HEK293T (cell line): ENCODE measurements at places on chromosomes 4 and X.
A peak's percentile ranks its signal among the peaks of the same experiment; 100 is the strongest.

DNA sequence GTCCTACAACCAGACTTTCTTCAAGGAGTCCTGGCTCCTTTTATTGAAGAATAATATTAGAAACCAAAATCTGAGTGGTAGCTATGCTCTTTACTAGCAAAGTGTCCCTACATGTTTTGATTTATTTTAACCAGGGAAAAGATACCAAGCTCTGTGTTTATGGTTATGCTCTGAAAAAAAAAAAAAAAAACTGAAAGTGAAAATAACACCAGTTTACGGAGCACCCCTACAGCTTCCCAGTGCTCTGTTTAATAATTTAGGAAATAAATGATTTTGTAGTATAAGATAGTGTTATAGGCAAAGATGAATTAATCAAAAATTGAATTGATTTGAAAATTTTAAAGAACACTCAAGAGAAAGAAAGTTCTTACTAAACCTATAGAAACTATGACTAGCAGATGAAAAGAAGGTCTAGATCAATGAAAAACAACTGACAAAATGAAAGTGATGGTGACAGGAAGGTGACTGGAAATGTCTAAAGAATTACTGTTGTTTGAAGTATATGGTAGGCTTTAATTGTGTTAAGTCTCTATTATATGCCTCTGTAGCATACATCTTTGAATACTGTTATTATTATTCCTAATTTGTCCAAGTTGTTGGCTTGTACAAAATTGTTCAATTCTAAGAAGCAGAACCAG is 1698.4 kb upstream of the PCDH10 start:
- DNase-seq, result no peak

GRCh38 chrX:65874110-65874509 is 165.8 kb downstream of the VSIG4 start:
- no peak for DNase-seq

DNA sequence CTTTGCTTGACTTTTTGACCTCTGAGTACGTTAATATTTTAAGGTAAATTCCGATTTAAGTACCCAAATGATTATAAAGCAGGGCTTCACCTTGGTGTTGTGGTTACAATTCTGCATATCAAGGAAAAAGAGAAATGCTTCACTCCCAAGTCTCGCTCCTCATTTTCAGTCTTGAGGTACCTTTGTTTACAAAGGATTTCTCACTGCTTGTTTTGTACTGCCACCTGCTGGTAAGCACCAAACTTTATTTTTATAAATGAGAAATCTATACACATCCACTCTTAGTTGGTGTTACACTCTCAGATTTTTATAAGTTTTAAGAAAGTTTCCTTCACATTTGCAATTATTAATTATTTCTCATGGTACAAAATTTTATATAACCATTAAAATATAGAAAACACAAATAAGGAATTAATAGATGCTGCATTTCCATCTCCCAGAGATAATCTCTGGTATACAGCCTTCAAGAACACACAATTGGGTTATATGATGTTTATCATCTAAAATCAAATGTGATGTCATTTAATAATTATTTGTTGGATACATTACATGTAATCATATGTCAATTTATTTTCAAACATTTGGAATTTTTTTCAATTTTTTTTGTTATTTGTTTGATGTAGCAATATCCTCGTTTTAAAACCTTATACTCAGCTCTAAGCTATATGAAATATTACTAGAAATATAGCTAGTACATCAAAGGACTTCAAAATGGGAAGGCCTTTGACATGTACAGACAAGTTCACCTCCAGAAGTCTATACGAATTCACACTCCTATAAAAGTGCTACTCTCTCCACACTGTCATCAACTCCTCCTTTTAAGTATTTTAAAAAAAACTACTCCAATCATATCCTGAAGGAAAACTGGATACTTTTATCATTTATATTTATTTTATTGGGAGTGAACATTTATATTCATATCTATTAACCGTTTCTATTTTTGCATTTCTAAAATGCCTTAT is 179.9 kb downstream of the KCNIP4 start:
- peak; percentile 13 for DNase-seq

- no peak for DNase-seq
Measured at GRCh38 chrX:9682456-9682855, 83.2 kb downstream of the GPR143 start.

DNA sequence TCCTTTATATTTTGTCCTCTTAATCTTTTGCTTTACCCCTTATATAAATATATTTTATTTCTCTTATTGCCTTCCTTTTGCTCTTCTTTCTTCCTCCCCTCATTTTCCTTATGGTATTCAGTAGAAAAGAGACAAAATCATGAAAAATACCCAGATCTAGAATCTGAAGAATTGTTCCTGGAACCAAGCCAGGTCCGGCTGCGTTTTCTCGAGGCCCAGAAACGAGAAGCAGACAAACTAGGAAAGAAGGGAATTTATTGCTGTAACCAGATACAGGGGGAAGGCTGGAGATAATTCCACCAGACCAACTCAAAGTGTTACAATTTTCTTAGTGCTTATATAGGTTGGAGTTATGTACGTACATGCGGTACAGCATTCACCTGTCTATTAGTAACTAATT is 328.7 kb downstream of the GABRG1 start:
- no peak for DNase-seq

DNA sequence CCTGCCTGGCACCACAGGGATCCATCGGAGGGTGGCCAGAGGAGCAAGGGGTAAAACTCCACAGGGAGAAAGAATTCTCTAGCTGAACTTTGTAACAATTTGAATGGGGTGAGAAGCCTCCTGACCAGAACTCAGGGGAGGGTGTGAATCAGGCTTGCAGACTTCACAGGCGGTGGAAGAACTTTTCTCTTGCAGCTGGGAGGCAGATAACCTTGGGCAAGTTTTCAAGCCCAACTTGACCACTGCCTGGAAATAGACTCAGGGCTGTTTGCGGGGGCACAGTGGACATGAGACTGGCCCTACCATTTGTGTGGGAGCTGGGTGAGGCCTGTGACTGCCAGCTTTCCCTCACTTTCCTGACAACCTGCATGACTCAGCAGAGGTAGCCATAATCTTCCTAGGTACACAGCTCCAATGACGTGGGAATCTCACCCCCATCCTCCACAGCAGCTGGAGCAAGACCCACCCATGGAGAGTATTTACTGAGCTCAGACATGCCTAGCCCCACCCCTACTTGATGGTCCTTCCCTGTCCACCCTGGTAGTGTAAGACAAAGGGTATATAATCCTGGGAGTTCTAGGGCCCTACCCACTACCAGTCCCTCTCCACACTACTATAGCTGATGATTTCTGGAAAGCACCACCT is 210.0 kb upstream of the AGTR2 start:
- DNase-seq, result no peak

- DNase-seq, result peak; percentile 28
Measured at GRCh38 chr4:11424000-11424399, 4.7 kb downstream of the HS3ST1 start.

DNA sequence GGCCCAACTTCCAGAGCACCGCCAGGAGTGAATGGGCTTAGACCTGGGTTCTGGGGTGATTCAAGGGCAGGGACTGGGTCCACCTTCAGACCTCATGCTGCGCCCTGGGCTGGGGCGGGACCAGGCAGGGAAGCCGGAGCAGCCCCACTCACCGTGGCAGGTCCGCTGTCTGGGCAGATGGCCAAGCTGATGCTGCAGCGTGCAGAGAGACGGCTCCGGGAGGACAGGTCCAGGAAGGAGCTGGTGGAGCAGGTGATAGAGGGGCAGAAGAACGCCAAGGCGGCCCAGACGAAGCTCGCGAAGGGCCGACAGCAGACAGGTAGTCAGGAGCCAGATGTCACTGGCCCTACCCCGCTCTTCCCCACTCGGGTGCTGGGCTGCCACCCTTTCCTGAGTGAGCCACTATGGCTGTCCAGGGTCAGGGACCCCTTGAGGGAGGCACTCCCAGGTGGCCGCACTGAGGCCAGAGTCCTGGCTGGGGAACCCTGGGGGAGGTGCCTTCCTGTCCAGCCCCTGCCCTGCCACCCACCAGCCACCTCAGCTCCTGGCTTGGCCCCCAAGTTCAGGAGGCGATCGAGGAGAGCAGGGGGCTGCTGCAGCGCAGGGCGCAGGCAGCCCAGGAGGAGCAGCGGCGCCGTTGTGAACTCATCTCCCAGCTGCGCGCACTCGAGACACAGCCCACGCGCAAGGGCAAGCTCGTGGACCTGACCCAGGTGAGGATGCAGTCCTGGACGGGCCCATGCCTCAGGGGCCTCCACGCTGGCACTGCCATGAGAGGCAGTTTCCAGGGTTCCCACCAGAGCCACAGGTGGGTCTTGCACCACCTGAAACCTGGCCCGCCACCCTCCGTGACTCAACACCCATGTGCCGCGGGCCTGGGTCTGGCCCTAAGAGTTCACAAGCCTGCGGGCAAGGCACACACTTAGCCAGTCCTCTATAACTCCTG is 10.1 kb upstream of the RNF4 start:
- DNase-seq, result no peak

GRCh38 chr4:59945716-59946115 is 1254.4 kb upstream of the ADGRL3 start:
- no peak for DNase-seq

- no peak for DNase-seq
Measured at GRCh38 chrX:2823795-2824386, 4.8 kb upstream of the GYG2 start.

DNA sequence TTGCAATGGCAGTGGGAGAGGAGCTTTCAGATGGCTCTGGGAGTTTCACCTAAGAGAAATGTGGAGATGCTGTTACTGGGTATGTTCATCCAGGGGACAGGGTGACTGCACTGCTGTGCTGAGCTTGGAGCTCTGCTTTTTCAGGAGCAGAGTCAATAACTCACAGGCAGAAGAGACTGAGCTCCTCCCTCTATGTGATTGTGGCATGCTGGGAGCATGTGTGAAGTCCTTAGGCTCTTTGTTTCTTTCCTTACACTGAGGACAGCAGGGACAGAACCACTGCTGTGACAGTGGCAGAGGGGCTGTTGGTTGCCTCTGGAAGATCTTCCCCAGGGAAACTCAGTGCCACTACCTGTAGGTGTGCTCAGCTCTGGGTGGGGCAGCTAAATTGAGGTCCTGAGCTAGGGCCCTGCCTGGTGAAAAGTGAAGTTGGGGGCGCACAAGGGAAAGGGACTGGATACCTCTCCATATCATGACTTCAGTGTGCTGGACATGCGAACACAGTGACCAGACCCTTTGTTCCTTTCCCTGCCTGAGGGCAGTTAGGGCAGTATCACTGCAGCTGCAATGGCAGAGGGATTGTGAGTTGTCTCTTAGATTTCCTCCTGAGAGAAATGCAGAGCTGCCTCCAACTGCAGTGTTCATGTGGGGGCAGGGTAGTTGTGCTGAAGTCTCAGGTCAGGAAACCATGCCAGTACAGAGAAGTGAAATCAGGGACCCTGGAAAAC is 156.7 kb downstream of the TENT5D start:
- no peak for DNase-seq

- peak; percentile 51 for DNase-seq
Measured at GRCh38 chrX:131821945-131822622, 201.0 kb upstream of the STK26 start.

DNA sequence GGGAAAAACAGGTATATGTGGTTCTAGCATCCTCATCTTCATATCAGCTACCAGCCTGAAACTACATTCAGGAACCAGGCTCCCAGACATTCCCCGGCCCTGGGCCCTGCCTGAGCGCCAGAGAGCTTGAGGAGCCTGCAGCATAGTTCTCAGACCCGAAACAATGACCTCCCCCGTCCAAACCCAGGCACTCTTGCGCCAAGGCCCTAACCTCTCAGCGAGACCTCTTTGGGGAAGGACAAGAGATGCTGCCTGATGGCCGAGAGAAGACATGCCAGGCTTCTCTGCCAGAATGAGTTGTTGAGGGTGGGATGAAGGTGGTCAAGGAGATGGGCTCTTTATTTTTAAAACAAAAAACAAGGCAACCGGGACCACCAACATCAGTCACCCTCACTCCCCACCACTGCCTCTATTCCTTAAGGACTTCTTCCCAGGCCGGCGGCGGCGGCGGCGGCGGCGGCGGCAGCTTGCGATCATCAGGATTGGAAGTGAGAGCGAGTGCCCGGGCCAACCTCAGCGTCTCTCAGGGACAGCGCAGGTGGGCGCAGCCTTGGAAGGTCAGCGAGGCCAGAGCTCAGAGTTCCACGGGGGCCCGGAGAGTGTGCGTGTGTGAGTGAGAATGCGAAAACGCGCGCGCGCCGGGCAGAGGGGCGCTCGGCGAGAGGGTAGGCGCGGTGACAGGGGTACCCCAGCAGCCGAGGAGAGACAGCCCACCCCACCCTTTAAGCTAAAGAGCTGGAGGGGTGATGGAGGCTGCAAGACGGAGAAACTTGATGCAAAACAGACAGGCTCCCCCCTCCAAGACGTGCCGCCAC is 601 bp downstream of the INPP4B start:
- no peak for DNase-seq

GRCh38 chr4:162117051-162117450 is 46.7 kb downstream of the FSTL5 start:
- DNase-seq, result no peak

DNA sequence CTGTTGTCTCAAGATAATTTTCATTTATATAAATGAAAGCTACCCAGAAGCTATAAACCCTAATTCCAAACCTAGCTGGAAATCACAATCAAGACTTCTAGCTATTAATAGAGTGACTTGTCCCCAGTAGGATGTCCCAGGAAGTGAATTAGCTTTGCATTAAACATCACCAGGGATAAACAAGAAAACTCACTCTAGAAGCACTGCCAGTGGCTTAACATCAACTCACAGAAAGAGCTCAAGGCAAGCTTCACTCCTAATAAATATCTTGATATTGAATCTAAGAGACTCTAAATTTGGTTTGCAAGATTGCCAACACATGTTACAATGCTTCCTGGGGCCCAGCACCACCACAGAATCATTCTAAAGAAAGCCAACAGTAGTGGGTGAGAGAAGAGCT is 468.7 kb upstream of the FAM241A start:
- no peak for DNase-seq

GRCh38 chrX:45750639-45751038 is 550.0 kb upstream of the DIPK2B start:
- no peak for DNase-seq

DNA sequence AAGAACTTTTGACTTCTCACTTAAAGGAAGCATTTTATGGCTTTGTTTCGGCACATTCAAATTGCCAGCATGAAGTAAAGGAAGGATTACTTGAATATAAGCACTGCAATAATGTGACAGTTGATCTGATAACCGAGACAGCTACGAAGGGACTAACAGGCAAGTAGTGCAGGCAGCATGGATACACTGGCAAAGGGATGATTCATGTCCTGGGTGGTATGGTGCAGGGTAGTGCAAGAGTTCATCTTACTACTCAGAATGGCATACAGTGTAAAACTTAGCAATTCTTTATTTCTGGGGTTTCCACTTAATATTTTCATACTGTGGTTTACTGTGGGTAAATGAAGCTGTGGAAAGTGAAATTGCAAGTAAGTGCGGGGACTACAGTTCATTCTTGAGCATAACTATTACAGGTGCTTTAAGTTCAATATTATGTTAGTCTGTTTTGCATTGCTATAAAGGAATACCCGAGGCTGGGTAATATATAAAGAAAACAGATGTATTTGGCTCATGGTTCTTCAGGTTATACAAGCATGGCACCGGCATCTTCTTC is 611.8 kb downstream of the SPOCK3 start:
- no peak for DNase-seq

- DNase-seq, result no peak
Measured at GRCh38 chr4:102823897-102824296, 3.5 kb downstream of the UBE2D3 start.

GRCh38 chr4:39453738-39454137 is 5.0 kb downstream of the RPL9 start:
- DNase-seq, result no peak

- DNase-seq, result no peak
Measured at GRCh38 chrX:439241-439640, 52.5 kb upstream of the PPP2R3B start.
